ENCODE measurements at places on chromosomes 12 and 14. TPM values are rescaled to one million over a fixed set of nuclear protein-coding genes. Genes with fewer than 3 reads are reported as not detected.
A peak's percentile ranks its signal among the peaks of the same experiment; 100 is the strongest.

DNA sequence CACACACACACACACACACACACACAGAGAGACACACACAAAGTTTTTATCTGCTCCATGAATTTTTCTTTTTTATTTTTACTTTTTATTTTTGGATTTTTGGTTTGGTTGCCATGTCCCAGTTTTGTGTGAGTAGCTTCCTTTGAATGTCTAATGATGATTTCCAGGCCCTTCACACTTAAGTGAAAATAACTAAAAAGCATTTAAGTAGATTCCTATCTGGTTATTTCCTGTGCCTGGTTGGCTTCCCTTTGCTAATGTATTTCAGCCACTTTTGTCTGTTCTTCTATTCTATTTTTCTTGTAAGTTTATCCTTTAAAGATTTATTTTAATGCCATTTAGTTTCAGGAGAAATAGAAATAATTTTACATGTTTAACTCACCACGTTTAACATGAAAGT is 755.4 kb downstream of the SLC6A15 start:
- no peak overlapping the region for H3K27ac ChIP-seq
- no peak for DNase-seq
- no peak overlapping the region for H3K4me3 ChIP-seq
- H3K27me3 ChIP-seq = no peaks in the 10 kb centered on the region
- H3K36me3 ChIP-seq = no peaks in the 10 kb centered on the region

GRCh38 chr14:91893007-91893406 is 25.7 kb upstream of the TC2N start:
- no peak overlapping the region for H3K4me3 ChIP-seq
- no peak for DNase-seq
- no peak overlapping the region for H3K27ac ChIP-seq
- H3K36me3 ChIP-seq = no peaks in the 10 kb centered on the region
- peaks cover 10% of the 10 kb centered on the region for H3K27me3 ChIP-seq

DNA sequence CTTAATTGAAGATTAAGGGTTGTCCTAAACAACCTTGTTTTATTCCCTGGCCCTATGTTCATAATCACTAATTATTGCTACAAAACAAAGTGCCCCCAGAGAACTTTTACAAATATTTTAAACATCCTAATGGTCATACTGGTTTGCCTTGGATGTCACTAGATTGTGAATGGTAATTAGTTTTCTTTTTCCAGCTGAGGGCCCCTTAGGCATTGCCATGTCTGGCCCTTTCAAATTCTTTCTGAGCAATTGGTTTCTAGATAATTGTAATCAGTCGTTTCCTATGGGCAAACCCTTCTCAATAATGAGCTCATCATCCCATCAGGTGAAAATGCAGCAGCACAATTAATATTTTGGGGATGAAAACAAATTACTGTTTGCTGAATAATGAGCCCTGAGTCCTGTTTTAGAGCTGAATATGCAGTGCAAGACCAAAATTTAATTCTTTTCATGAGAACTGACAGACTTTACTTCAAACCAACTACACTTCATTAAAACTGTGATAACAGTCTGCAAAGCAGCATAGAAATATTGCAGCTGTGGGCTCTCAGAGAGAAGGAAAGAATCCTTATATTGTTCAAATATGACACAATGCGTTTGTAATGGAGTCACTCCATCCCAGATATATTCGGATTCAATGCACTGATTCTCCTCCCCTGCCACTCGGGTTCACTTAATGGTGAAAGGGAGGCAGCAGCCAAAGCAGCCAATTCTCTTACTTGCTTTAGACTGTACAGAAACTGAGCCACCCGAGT is 67.7 kb upstream of the ARHGAP5 start:
- no peaks in the 10 kb centered on the region for H3K36me3 ChIP-seq
- H3K4me3 ChIP-seq = peak overlapping the region; percentile 33
- H3K4me1 ChIP-seq = peaks cover 55% of the 10 kb centered on the region
- H3K27ac ChIP-seq = no peak overlapping the region

GRCh38 chr14:59214702-59215302 is 26.3 kb downstream of the DAAM1 start:
- DNase-seq = no peak
- peaks cover 57% of the 10 kb centered on the region for H3K4me1 ChIP-seq
- no peaks in the 10 kb centered on the region for H3K27me3 ChIP-seq
- peaks cover 4% of the 10 kb centered on the region for H3K36me3 ChIP-seq

DNA sequence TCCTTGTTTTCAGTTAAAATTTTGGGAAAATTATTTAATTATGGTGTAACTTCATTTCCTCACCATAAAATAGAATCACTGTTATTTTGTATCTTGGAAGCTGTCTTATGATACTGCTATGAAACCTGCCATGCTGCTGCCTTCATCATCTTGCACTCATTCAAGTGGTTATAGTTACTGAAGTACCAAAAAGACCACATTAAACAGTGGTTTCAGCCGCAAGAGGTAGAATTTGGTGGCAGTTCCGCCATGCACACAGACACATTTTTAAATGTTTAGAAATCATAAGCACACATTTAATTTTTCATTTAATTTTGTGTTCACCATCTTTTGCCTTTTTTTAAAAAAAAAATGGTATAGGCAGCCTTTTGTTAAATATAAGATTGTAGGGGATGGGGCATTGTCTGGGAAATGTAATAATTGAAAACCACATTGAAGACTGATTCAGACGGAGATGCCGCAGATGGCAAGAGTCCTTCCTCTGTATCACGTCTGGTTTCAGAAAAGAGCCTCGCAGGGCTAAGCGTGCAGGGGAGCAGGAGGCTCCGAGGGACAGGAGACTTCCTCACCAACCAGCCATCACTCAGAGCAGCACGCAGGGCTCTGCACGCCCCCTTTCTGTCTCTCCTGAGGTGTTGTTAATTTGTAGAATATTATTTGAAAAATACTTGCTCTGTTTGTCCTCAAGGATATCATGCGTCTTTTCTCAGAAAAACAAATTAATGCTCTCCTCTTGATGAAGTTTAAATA is 115.2 kb upstream of the PELI2 start:
- peaks cover 42% of the 10 kb centered on the region for H3K4me1 ChIP-seq
- H3K36me3 ChIP-seq = no peaks in the 10 kb centered on the region
- no peak overlapping the region for H3K4me3 ChIP-seq
- DNase-seq = no peak
- H3K27me3 ChIP-seq = peaks cover 5% of the 10 kb centered on the region

- H3K4me3 ChIP-seq = peak overlapping the region; percentile 81
- peaks cover 28% of the 10 kb centered on the region for H3K27me3 ChIP-seq
- peak overlapping the region; percentile 59 for H3K27ac ChIP-seq
- H3K36me3 ChIP-seq = no peaks in the 10 kb centered on the region
- no peak for DNase-seq
- peaks cover 16% of the 10 kb centered on the region for H3K4me1 ChIP-seq
Observed at GRCh38 chr14:103206836-103207387, 83.7 kb downstream of the TNFAIP2 start.

DNA sequence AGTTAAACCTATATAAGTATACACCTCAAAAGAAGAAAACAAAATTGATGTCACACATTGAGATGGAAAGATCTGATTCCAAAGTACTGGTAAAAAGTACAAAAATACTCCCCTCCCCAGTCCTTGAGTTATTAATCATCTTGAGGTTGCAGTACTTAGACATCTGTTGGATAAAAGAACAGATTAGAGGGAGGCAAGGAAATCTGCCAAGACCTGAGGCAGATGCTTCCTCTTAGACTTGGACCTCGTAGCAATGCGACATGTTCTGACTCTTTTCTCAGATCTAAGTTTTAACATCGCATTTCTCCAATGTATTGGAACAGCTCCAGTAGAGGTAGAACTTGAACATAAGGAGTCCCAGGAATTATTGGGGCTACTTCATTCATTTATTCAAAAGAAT is 187.9 kb upstream of the GRIN2B start:
- no peak for DNase-seq
- H3K4me1 ChIP-seq = no peaks in the 10 kb centered on the region
- H3K36me3 ChIP-seq = no peaks in the 10 kb centered on the region
- H3K27ac ChIP-seq = no peak overlapping the region

DNA sequence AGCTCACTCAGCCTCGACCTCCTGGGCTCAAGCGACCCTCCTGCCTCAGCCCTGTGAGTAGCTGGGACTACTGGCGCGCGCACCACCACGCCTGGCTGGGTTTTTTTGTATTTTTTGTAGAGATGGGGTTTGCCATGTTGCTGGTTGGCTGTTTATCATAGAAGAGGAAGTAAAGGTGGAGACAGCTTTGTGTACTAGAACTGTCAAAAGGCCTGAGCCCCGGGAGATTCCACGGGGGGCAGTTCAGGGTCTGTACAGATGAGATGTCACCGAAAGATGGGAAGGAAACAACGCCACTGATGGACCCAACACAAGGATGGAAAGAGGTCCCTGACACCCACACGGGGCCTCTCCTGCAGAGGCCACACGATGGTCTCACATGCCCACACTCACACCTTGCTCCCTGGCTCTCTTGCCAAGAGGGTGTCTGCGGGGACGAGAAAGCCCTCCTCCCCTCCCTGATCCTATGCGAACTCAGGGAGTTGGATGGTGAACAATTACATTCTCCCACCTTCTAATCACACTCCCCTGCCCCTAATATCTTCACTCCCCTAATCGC is 66.6 kb downstream of the KDM2B start:
- no peak overlapping the region for H3K27ac ChIP-seq
- no peak overlapping the region for H3K4me3 ChIP-seq
- no peak for DNase-seq
- no peaks in the 10 kb centered on the region for H3K4me1 ChIP-seq
- peaks cover 10% of the 10 kb centered on the region for H3K36me3 ChIP-seq

DNA sequence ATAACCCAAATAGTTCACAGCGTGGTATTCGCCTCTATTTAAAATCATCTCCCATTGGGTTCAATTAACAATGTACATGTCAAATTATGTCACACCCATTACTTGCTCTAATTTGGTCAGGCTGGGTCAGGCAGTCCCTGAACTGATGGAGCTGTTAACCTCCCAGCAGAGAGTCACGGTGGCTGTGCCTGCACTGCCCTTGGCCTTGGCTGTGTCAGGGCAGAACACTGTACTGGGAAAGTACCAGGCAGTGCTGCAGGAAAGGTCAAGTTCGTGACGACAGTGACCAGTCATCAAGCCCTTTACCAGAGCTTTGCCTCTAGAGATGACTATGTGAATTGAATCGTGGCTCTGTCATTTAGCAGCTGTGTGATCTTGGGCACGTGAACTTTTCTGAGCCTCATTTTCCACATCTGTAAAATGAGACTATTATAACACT is 100.0 kb downstream of the ARF6 start:
- no peaks in the 10 kb centered on the region for H3K36me3 ChIP-seq
- no peaks in the 10 kb centered on the region for H3K27me3 ChIP-seq
- DNase-seq = no peak

DNA sequence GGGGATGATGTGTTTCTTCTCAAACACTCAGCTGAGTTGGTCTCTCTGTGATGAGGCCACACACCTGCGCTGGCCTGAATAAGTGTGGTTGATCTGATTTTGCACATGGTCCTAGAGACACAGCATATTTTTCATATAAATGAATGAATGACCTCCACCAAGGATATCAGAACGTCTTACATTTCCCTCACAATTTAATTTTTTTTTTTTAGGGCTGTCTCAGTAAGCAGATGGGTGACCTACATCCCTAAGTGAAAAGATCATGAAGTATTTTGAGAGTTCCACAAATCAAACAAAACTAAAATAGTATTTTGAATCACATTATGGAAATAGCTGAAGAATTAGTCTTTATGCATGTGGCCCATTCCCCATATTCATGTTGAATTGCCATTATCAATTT is 333.7 kb upstream of the TMTC1 start:
- H3K27ac ChIP-seq = no peak overlapping the region
- H3K4me1 ChIP-seq = no peaks in the 10 kb centered on the region
- no peaks in the 10 kb centered on the region for H3K36me3 ChIP-seq
- no peaks in the 10 kb centered on the region for H3K27me3 ChIP-seq
- no peak for DNase-seq
- no peak overlapping the region for H3K4me3 ChIP-seq

DNA sequence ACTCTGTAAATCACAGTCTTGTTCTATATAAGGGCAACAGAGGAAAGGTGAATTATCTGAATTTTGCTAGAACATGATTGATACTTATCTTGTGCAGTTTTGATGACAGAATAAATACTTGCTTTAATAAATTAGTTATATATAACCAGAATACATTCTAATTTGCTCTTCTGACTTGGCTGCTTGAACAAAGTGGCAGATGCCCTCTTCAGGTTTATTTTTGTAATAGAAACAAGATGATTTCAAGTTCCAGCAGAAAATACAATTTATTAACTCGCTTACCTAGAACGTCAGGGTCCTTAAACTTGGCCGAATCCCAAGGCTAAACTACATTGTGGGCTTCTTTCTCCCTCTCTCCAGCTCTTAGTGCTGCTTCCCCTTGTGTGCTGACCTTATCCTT is 57.6 kb upstream of the SSTR1 start:
- no peak overlapping the region for H3K4me3 ChIP-seq
- H3K27ac ChIP-seq = no peak overlapping the region
- DNase-seq = no peak

DNA sequence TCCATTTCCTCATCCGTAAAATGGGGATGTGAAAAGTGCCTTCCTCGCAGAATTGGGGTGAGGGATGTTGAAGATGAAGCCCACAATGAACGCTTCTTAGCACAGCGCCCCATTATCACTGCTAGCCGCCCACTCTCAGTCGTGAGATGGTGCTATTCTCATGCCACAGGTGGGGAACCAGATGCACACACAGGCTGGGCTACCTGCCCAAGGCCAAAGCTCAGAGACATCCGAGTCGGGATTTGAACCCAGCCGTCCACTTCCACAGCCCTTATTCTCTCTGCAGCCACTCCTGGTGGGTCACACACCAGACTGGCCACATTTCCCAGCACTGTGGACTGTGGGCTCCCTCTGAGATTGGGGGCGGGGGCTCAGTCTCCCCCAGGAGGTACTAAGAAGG is 55.8 kb downstream of the BCL11B start:
- no peaks in the 10 kb centered on the region for H3K27me3 ChIP-seq
- H3K4me3 ChIP-seq = no peak overlapping the region
- DNase-seq = no peak
- peaks cover 7% of the 10 kb centered on the region for H3K36me3 ChIP-seq
- H3K4me1 ChIP-seq = peaks cover 17% of the 10 kb centered on the region

GRCh38 chr12:28941248-28941647 is 207.8 kb upstream of the FAR2 start:
- H3K36me3 ChIP-seq = peaks cover 3% of the 10 kb centered on the region
- H3K27ac ChIP-seq = no peak overlapping the region
- no peak for DNase-seq
- no peak overlapping the region for H3K4me3 ChIP-seq
- no peaks in the 10 kb centered on the region for H3K27me3 ChIP-seq
- H3K4me1 ChIP-seq = no peaks in the 10 kb centered on the region

DNA sequence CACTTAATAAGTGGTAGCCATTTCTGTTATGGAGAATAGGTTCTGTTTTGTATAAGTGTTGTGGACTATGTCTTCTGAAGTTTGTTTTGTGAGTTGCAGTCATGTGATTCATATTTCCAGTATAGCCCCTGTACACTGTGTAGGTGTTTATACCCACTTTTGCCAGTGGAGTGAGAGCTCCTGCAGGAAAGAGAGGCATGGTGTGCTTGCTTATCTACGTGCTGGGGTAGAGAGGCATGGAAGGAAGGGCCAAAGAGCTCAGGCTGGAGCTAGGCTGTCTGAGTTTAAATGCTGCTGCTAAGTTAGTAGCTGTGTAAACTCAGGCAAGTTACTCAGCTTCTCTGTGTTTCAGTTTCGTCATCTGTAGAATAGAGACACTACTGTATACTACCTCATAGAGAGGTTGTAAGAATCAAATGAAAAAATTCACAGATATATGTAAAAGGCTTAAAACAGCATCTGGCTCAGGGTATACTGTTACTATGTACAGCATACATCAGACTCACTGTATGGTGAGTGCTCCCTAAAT is 88.2 kb upstream of the SLC38A2 start:
- H3K4me1 ChIP-seq = peaks cover 41% of the 10 kb centered on the region
- no peak for DNase-seq
- no peak overlapping the region for H3K4me3 ChIP-seq
- H3K27me3 ChIP-seq = no peaks in the 10 kb centered on the region
- H3K36me3 ChIP-seq = peaks cover 3% of the 10 kb centered on the region

The KRT74 gene
- 0.10 TPM for total RNA-seq

The CCDC38 gene
- total RNA-seq = not detected

The CBLN3 gene
- 1.4 TPM for total RNA-seq
